ENCODE measurements at places on chromosomes 4 and X.

DNA sequence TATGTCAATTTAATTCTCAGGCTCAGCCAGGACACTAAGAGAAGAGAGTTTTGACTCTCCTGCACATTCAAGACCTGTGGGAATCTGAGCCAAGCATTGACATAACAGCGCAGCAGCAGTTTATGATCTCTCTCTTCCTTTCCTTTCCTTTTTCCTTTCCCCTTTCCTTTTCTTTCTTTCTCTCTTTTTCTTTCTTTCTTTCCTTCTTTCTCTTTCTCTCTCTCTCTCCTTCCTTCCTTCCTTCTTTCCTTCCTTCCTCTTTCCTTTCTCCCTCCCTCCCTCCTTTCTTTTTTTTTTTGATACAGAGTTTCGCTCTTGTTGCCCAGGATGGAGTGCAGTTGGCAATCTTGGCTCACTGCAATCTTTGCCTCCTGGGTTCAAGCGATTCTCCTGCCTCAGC, 21.6 kb downstream of the SAT1 start:
- no peak for DNase-seq

DNA sequence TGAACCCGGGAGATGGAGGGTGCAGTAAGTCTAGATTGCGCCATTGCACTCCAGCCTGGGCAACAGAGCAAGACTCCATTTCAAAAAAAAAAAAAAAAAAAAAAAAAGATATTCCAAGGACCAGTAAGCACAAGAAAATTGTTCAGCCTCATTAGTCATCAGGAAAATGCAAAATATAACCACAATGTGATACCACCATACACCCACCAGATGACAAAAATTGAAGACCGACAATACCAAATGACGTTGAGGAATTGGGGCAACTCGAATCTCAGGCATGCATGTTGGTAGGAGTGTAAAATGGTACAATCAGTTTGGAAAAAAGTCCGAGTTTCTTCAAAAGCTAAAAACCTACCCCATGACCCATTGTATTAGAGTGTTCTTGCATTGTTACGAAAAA, 130.2 kb upstream of the FAM9B start:
- DNase-seq = no peak

DNA sequence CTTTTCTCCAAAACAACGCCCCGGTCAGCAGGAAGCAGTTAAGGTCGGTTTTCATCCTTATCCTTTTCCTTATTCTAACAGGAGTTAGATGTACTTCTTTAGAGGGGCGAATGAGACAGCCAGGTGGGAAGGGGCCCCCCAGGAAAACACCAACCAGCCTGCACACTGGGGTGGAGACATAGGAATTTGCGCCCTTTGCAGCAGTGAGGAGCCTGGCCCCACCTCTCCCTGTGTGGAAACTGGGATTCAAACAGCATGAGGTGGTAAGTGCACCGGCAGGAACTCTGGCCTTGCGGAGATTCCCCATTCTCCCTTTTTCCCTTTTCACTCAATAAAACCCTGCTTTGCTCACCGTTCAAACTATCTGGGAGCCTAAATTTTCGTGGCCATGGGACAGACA, 8.0 kb upstream of the FAM47C start:
- no peak for DNase-seq

DNA sequence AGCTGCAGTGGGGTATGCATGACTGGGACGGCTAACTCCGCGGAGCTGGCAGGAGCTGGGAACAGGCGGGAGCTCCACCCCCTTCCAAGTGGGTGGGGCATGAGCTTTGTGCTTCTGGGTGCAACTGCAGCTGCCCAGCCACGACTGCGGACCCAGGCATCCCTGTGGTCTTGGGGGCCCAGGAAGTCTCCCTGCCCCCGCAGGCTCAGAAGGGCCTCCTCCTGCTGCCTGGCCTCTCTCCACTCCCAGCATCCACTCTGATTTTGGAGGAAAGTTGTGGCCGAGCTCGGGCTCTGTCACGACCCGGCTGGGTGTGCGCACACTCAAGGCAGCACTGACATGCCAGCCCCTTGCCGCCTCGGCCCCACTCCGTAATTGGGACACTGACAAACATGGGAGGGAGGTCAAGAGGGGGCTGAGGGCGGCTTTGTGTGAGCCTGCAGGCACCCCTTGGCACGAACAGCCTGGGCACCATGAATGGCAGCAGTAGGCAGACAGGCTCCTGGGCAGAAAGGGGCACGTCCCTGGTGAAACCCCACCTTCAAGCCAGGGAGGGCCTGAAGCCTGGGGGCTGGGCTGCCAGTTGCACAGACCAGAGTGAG, 822.6 kb downstream of the GLUD2 start:
- no peak for DNase-seq

- DNase-seq = no peak
Observed at GRCh38 chrX:124343016-124343415, 3.3 kb upstream of the SH2D1A start.

GRCh38 chrX:1401611-1402430, 9.9 kb upstream of the SLC25A6 start:
- no peak for DNase-seq

- DNase-seq = no peak
Observed at GRCh38 chrX:99142745-99143144, 1267.3 kb downstream of the PCDH19 start.

DNA sequence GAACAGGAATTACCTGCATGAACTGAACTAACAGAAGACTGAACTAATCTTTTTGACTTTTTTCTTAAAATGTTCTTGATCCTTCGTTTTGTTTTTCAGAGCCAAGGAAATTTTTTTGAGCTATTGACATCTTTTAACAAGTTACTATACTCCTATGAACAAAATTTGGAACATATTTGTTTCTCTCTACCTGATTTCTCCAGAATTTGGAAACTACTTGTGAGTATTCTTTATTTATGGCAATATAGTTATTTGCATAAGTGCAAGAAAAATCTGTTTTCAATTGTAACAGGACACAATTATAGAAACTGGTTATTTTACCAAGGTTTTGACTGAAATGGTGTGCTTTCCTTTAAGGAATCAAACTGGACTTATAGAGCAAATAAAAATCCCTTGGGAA, 89.5 kb upstream of the HPGD start:
- DNase-seq = no peak

DNA sequence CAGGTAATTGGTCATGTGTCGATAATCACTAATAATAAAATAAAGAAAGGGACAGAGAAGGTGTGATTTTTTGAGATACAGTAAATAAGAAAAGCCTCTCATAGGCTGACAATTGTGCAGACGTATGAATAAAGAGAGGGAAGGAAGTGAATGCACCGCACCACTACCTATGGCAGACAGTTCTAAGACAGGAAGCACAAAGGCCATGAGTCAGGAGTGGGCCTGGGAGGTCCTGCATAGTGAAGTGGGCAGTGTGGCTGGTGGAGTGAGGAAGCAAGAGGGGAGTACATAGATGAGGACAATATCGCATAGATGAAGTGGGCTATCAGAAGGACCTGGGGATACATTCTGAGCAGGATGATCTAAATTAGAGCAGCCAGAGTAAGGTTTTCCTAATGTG, 75.6 kb downstream of the BMP3 start:
- DNase-seq = no peak

DNA sequence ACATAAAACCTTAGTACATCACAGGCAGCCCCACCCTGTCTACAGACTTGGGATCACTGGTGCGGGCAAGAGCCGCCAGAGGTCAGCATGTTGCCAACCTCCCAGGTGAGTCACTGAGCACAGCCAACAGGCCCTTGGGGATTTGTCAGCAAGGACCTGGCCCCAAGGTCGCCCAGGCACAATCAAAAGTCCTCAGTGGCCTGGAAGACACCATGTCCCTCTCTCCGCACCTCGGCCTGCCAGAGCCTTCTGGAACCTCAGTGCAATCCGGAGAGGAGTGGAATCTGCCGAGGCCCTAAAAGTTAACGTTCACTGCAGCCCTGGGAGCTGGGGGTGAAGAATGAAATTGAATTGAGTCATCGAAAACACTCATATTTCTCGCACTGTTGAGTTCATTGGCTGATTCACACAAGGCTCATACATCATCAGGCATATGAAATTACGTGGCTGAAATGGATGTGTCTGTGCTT, 74.3 kb downstream of the WFS1 start:
- DNase-seq = no peak

DNA sequence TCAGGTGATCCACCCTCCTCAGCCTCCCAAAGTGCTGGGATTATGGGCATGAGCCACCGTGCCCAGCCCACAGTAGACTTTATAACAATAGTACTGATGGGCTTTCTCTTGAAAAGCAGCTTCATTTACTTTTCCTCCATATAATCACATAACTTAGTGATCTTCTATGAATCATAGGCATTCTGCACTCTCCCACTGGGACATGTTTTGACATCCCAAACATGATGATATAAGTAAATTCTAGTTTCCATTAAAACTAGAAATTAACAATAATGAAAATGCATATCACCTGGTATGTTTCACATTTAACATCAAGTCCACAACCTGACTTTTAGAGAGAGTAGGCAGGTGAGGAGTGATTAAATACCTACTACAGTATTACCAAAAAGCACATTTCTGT, 96.5 kb downstream of the CAMK2D start:
- no peak for DNase-seq

DNA sequence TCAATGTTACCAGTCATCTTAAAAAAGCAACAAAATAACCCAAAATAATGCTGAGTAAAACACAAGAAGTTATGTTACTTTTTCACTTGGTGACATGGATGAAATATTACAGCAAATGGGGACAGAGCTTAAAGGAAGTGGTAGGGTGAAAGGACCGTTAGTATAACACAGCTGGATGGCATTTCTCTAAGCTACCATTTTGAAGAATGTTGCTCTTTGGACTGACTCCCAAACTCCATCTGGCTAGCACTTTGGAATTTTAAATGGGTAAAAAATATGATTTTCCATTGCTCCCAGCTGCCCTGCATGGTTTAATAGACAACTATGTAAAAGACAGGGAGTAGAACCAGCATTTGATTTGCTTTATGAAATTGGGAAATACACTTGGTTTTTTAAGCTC, 27.6 kb downstream of the CLCN5 start:
- no peak for DNase-seq

- no peak for DNase-seq
Observed at GRCh38 chr4:4368809-4369580, 17.9 kb upstream of the NSG1 start.

DNA sequence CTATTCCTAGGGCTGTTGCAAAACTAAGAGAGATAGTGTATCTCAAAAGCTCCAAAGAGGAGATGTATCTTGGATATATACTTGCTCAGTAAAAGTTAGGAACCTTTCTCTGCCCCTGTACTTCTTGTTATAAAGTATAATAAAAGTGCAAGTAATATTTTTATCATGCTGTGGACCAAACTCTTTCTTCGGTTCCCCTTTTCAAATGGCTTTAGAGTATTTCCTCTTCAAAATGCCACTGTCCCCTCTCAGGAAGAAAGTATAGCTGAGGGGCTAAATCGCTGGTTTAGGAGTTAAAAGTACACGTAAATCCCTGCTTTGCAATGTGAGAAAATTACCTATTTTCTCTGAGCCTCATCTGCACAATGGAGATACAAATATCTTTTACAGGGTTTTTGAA, 169.1 kb upstream of the FTHL17 start:
- no peak for DNase-seq

- DNase-seq = no peak
Observed at GRCh38 chr4:99202094-99202493, 17.0 kb downstream of the ADH6 start.

- no peak for DNase-seq
Observed at GRCh38 chr4:40321574-40322275, 13.4 kb upstream of the CHRNA9 start.

GRCh38 chr4:1862055-1862911, 6.3 kb upstream of the LETM1 start:
- no peak for DNase-seq

- no peak for DNase-seq
Observed at GRCh38 chr4:151417766-151418376, 8.9 kb downstream of the FHIP1A start.

GRCh38 chr4:185529413-185529812, 5.9 kb downstream of the PDLIM3 start:
- no peak for DNase-seq

DNA sequence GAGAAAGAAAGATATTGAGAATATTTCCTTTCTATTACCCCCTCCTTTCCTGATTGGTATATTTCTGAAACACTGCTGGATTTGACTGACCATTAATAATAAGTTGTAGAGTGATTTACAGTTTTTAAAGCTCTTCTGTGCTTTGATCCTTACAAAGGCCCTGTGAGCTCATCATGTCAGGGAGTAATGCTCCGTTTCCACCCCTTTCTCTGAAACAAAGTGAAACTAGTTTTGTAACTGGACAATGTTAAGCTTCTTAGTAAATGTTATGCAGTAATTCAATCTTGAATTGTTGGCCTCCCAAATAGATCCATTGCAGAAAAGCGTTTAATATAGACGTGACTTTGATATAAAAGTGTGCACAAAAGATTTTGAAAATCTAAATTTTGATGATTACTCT, 190.1 kb upstream of the GNPDA2 start:
- DNase-seq = no peak

DNA sequence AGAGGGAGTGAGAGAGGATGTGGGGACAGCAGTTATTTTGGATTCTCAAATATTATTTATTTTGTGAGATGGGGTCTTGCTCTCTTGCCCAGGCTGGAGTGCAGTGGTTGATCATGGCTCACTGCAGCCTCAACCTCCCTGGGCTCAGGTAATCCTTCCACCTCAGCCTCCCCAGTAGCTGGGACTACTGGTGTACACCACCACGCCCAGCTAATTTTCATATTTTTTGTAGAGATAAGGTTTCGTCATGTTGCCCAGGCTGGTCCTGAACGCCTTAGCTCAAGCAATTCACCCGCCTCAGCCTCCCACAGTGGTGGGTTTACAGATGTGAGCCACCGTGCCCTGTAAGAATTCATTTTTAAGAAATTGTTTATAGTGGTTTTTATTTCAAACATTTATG, 61.2 kb downstream of the FHDC1 start:
- no peak for DNase-seq

GRCh38 chrX:77617206-77617605, 168.8 kb downstream of the ATRX start:
- DNase-seq = no peak

DNA sequence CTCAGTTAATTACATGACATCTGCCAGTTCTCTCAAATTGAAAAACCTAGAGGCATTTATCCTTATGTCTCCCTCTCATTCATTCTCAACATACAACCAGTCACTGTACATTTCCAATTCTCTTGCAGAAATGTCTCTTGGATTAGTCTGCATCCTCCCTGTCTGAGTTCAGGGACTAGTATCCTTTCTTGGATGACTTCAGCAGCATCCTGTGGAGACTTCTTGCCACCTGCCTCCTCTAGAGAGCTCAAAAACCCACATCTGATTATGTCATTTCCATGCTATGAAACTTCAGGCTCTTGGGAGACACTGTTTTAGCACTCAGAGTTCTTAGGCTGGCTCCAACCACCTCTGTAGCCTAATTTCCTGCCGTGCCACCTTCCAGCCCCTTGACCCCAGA, 515.1 kb upstream of the DIPK2B start:
- no peak for DNase-seq
